ENCODE measurements at places on chromosomes 12 and 14.

DNA sequence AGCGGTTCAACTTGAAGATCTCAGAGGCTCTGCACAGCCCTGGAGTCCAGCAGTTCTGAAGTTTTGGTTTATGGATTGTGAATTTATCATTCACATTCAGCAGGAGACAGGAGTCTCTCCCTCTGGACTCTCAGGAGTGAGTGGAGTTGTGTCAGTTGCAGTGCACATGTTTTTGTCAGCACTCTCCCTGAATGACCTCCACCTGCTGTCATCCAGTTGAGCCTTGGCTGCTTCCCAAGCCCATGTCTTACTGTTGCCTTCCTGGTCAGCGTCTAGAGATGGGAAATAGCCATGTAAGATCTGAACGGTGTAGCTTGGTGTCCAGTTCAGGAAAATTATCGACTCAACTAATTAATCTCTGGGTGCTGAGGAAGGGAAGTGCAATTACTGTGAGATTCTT lies 133.2 kb downstream of the PRKCH start:
- DNase-seq: no peak

DNA sequence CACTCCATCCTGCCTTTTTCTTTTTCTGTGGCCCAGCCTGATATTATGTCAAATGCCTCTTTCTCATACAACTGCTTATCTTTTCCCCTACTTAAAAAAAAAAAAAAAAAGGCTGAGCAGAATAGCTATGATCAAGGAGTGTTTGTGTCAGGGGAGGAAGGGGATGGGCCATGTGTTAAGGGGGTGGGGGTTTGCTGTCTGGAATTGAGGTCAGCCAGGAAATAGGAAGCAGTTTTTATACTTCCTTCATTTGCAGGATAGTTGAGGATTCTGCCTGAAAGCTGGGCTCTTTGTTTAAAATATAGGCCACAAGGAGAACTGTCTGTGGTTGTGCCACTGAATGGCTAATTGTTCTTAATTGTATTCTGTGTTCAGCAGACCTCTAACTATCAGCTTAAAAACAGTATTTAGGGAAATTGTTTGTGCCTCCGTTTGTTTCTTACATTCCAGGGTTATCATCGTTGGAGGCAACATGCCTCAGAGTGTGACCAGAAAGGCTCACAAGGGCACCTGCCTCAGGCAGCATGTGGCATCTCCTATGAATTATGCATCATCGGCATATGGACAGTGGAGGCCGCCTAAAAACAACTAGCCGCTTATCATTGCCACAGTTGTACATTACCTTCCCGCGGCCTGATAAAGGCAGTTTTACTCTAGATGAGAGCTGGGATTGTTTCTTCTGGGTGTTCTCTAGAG lies 96.0 kb downstream of the SRGAP1 start:
- no peak for DNase-seq

DNA sequence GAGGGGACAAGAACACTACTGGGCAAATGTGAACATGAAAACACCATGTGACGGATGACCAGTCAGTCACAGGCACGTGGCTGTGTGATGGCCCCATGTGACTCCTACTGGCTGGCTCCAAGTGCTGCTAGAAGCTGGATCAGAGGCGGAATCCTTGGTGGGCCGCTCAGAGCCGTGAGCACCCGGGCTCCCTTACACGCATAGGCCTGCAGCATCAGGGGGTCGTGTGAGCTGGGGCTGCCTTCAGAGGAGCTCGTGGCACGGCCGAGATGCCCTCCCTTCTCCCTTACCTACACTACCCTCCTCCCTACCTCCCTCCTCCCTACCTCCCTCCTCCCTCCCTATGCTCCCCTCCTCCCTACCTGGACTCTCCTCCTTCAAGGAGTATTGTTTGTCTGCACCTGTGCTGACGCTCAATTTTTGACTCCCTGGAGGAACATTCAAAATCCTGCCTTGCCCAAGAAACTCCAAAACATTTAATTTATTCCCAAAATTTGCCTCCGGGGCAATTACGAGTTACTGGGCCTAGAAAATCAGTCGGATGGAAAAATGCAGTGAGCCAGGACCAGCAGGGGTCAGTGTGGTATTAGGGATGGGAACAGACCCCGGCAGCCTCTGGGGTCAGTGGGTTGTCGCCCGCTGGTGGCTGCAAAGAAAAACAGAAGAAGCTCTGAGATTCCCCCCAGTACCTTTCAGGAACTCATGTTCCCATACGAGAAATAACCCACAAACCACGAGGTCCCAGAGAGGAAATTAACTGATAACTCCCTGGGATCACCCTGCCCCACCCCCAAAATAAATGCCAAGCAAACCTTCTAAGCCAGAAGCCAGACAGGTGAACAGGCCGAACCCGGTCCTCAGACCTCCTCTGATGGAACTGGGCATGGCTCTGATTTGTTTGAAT lies 61.3 kb downstream of the C14orf132 start:
- DNase-seq: peak; percentile 78

GRCh38 chr12:77847060-77847541 lies 16.4 kb downstream of the NAV3 start:
- DNase-seq: peak; percentile 34

DNA sequence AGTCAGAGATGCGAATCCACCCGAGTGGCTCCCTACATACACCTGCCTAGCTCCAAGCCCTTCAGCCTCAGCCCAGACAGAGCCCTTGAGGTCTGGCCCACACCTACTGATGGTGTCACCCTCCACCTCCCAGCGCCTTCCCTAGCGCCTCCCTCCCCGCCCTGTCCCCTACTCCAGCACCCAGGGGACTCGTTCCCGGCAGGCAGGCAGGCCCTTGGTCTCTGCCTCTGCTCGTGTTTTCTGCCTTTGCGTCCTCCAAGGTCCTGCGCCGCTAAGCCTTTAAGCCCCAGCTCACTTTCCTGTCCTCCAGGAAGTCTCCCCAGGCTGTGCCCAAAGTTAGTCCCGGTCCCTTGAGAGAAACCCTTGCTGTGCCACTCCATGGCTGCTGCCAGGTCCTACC lies 12.7 kb downstream of the INF2 start:
- no peak for DNase-seq

DNA sequence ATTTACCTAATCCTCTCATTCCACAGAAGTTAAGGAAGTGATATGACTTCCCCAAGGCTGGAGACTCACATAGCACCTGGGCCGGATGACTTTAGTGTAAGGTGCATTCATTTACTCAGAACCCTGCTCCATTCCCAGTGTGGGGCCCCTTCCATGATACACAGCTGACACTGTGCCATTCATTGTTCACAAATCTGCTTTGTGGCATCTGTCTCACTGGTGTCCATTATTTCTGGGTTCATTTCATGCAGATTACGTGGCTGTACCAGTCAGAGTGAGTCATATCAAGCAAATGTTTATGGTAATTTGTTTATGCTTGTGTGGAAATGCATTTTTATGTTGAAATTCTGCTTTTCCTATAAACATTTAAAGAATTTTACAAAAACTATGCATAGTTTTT lies 5.2 kb downstream of the ANO4 start:
- no peak for DNase-seq

GRCh38 chr12:117890644-117891043 lies 78.1 kb downstream of the KSR2 start:
- no peak for DNase-seq

DNA sequence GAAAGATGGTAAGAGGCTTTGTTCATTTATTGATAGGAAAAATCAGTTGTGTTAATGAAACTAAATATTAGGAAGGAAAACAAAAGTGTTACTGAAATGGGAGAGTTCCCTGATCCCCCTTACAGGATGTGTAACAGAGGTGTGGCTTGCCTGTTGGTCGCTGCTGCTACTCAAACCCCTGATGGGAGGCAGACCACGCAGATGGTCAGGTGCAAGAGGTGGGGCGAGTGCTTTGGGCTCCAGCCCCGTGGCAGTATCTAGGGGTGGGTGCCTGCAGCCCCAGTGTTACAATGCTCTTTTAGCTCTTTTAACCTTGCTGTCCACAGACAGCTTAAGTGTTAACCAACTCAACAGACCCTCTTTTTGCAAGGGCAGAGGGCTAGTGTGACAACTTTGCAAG lies 319.6 kb upstream of the DCN start:
- no peak for DNase-seq

DNA sequence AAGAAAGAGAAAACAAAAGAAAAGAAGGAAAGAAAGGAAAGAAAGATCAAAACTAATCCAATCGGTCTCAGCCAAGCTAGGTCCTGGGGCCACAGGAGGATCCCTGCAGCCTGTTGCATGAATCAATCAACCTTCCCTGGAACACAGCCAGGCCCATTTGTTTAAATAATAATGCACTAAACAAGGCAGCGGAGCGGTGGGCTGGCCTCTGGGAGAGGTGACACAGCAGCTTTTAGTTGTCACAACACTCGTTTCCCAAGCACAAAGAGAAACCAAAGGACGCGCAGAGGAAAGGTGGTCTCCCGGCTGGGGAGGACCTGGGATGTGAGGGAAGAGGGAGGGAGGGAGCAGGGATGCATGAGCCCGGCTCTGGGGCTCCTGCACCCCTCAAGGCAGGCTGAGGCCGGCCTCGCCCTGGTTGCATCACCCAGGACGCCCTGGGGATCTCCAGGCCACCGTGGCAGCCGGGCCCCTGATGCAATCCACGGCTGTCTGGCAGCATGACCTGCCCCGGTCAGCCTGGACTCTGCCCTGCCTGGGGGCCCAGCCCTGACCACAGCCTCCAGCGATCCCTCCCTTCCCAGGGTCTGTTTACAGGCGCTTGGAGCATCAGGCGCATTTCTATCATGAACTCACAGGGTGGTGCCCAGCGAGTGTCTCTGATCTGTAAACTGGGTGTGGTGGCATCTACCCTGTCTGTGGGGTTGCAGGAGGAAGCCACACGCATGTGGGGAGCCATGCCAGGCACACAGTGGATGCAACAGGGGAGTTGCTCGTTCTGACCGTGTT lies 32.5 kb downstream of the MMP17 start:
- peak; percentile 69 for DNase-seq

DNA sequence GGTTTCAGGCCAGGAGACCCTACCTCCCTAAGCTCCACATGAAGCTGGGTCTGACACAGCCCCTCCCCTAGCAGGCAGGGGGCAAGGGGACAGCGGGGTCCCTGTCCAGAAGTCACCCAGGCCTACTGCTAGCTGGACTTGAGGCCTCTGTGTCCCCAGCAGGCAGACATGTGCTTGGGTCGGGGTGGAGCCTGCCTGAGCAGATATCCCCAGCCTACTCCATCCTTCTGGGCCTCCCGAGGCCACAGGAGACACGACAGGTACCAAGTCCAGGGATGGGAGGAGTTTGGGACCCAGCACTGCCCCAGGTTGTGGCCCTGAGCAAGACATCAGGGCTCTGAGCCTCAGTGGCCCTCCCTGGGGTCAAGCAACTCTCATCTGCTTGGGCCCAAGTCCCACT lies 105.2 kb upstream of the EIF5 start:
- DNase-seq: no peak

DNA sequence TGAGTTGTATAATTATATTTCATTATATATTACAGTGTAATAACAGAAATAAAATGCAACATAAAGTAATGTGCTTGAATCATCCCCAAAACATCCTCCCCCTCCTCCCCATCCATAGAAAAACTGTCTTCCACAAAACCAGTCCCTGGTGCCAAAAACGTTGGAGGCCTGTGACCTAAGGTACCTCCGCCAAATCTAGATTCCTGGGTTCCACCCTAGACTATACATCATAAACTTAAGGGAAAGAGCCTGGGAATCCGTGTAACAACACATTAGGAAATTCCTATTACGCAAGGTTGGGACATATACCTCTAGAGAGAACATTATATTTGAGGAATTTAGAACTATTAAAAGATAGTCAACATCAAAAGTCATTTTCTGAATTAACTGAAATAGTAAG lies 38.0 kb downstream of the SPPL3 start:
- peak; percentile 80 for DNase-seq

DNA sequence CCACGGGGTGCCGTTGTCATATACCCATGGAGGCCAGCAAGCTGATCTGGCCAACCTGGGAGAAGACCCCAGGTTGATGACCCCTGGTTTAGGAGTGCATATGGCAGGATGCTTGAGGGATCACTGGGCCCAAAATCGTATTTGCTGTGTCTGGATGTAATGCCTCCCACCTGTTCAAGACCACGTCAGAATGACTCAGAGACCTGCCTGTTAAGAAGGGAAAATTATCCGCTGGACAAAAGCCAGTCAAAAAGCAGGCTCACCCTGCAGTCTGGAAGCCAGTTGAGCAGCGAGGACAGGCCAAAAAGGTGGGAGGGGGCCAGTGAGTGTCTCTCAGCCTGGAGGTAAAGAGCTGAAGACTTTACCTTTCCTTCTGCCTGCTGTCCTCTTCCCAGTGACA lies 449.2 kb downstream of the DPF3 start:
- no peak for DNase-seq

- DNase-seq: peak; percentile 56
Measured at GRCh38 chr14:103367995-103368394, 17.2 kb upstream of the MARK3 start.

- peak; percentile 2 for DNase-seq
Measured at GRCh38 chr14:36271939-36272907, 48.2 kb downstream of the MBIP start.

DNA sequence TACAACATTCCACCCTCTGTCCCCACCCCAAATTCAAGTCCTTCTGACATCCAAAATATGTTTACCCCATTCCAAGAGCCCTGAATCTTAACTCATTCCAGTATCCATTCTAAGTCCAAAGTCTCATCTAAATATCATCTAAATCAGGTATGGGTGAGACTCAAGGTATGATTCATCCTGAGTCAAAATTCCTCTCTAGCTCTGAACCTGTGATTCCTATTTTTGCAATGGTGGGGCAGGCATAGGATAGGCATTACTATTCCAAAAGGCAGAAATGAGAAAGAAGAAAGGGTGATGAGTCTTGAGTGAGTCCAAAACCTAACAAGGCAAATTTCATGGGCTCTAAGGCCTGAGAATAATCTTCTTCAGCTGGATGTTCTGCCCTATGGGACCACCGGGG lies 140.3 kb upstream of the FAR2 start:
- DNase-seq: no peak

DNA sequence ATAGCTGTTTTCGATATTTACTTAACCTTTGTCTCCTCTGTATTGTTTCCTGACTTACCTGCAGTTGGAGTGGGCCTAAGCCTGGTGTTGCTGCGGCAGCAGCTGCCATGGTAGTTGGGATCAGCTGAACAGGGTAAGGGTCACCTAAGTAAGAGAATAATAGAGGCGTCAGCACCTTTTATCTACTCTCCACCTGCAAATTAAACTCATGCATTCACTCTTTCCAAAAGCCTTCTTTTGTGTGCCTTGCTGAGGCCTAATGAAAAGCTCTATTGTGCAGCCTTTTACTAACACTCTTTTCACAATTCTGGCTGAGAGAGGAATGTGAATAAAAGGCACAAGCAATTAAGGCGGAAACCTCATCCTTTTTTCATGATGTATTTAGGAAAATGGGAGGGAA lies 308.7 kb downstream of the SOX5 start:
- no peak for DNase-seq
